ENCODE measurements at places on chromosomes 12 and 14.
A peak's percentile ranks its signal among the peaks of the same experiment; 100 is the strongest.

GRCh38 chr12:34388636-34389377 lies 366.5 kb downstream of the ALG10 start:
- no peak for DNase-seq

DNA sequence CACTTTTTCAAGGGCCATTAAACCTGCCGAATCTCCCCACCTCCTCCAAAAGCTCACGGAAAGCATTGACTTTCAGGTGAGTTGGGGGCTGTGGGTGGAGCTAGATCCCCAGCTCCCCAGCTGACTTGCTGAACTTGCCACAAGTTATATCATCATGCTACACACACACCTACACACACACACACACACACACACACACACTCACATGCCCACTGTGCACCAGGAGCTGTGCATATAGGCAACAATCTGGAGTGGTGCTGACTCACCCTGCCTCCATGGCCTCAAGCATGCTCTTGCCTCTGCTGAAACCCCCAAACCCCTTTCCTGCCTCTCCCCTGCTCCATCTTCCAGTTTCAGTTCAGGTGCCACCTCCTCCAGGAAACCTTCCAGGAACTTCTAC lies 26.1 kb downstream of the SERPINA3 start:
- DNase-seq = no peak

GRCh38 chr14:103128631-103129300 lies 5.5 kb downstream of the TNFAIP2 start:
- DNase-seq = no peak

DNA sequence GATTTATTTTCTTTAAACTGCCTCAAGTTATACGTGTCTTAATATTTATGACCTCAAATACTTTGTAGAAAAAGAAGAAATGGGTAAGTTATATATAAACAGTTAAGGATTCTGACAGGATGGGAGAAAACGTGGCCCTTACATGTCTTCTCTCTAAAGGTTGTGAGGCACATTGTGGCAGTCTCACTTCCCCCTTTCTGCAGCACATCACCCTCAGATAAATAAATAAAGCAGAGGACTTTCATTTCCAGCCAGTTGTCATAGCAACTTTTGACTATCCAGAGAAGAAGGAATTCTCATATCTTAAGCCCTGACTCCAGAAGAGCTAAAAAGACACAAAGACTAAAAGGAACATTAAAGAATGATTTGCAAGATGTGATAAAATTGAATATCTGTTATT lies 28.8 kb upstream of the CEP83 start:
- no peak for DNase-seq

DNA sequence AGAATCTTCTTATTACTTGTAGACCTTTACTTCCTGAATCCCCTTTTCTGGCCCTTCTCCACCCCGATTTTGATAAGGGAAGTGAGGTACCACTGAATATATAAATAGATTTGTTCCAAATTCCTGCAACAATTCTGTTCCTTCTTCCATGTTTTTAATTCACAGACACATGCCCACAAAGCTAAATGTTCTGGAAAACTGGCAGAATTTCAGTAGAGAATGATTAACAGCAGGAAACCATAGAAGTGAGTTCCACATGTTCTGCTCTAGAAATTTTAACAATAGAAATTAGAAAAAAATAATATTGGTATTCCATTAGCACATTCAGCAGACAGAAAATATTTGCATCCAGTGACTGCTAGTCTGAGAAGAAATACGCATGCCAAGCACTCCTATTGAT lies 139.6 kb downstream of the SLC2A13 start:
- DNase-seq = no peak

DNA sequence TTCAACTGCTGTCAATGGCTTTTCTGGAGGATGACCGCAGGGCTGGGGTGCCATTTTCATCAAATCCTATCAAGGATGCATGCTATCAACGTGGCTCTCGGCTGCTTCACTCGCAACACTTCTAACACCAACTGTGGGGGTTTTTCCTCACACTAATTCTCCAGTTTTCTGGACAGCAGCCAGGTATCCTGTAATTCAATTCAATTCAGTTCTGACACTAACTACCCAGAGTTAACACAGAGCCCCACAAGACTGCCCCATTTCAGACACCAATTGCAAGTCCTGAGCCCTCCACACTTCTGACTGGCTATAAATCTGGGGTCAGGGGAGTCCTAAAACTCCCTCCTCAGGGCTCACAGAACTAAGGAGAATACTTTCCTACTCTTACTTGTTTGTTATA lies 55.3 kb upstream of the TMCC3 start:
- DNase-seq = no peak

DNA sequence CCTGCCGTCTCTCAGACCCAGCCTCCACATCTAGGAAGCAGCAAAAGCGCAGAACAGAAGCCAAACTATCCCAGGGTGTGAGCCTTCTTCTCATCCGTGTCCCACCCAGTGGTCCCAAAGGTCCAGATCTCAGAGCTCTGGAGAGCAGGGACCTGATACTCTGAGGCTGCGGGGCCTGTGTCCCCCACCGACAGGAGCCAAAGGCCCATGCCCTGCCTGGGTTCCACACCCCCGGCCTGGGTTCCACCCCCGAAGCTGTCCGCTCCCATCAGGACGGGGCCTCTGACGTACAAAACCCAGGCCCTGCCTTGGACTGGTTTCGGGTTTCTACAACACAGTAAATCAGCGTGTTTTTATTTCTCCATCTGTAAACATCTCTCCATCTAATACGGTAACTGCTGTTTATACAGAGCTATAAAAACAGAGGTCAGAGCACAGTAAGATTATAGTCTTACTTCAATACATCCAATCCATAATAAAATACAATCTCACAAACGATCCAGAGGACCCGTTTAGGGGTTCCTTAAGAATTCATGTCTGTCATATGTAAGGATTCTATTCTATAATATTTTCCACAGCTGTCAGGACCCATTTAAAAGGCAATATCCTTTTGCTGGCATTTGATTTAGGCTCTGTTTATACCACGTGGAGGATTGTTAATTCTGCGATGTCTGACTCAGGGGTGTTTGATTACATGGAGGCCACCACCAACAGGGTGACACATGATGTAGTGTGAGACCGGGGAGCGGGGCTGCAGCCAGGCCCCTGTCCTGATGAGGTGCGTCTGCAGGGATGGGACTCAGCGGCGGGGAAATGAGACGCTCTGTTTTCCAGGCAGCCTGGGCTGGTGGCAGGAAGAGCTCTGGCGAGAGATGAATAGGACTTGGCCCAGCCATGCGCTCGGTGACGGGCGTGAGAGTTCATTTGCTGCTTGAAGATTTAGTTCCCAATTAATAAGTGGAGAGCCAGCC lies 110.3 kb downstream of the DICER1 start:
- no peak for DNase-seq

GRCh38 chr12:101759396-101760047 lies 20.3 kb upstream of the SYCP3 start:
- peak; percentile 20 for DNase-seq

- DNase-seq = no peak
Measured at GRCh38 chr12:63915105-63915800, 70.8 kb downstream of the SRGAP1 start.

- DNase-seq = no peak
Measured at GRCh38 chr12:29455087-29455486, 42.4 kb downstream of the OVCH1 start.

DNA sequence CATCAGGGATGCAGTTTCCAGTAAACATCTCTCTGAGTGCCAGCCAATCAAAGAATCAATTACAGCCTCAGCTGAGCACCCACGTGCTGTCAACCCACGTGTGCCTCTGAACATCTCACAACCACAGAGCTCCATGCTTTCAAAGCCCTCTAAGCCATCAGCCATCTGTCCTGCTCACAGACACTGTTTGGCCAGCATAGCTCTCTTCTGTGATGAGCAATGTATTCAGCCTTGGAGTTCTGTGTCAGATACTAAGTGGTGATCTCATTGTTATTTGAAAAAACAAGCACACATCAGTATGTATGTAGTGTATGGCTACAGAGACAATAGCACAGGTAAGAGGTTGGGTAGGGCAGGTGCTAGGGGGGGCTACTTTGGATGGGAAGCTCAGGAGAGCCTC lies 94.3 kb downstream of the RGS6 start:
- DNase-seq = no peak
